NCI-H446 (cell line): ENCODE measurements at places on chromosomes 5 and 9.

DNA sequence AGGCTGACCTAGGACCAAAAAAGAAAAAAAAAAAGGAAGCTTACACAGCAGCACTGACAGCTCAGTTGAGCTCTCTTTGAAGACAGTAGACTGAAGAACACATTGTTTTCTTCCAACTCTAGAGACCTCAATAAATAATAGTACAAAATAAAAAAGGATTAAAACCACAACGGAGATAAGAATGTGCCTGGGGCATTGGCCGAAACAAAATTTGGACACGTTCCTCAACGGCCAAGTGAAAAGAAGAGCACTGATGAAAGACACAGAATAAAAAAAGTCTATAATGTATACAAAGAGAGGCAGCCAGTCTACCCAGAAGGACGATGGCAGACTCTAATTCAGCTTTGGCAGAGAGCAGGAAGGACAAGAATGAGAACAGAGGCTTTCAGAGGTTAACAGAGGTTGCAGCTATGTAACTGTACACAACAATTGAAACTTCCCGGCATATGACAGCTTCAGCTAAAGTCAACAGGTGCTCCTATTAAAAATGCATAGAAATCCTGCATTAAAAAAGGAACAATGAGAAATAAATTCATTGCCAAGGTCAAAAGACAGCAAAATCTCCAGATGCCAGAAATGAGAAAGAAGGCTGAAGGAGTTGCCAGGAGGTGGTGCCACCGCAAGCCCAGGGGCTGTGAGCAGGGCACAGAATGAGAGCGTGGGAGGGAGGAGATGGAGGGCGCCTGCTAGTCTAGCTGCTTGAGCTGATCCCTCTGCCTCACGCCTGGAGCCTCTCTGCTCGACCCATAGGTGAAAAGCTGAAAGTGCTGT, 113.9 kb downstream of the DCP2 start:
- DNase-seq, result no peak

GRCh38 chr9:134863306-134863902, 17.2 kb upstream of the FCN2 start:
- no peak for DNase-seq

DNA sequence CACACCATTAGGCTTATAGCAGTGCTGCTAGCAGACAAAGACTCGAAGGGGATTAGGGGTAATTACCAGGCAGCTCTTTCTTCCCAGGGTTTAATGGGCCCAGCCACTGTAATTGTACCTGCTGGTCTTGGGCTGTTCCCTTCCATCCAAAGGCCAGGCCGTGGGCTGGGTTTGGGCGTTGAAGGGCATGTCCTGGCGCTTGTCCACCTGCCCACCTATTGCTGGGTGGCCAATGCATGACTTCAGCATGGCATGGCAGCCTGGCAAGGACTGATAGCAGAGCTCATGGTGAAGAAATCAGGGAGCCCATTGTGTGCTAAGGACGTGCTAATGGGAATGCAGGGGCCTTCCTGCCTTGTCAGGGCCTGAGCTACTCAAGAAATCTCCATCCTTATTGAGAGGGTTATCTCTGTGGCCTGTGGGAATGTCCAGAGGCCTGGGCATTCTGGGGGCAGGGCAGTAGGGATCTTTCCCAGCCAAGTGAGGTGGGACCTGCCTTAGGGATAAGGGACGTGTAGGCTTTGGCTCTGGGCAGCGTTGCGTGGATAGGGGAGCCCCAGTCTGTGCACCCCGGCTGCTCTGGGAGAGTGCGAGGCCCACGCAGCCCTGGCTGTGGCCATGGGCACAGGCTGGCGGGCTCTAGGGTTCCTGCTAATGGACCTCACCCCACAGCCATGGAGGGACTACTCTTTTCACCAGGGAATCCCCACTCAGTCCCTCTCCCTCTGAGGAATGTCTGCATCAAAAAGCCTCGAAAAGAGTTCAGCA, 116.1 kb upstream of the PITX1 start:
- DNase-seq, result no peak

- no peak for DNase-seq
Observed at GRCh38 chr5:40842351-40842750, 1.2 kb downstream of the CARD6 start.

GRCh38 chr5:72618708-72619107, 111.5 kb upstream of the ZNF366 start:
- DNase-seq, result no peak

DNA sequence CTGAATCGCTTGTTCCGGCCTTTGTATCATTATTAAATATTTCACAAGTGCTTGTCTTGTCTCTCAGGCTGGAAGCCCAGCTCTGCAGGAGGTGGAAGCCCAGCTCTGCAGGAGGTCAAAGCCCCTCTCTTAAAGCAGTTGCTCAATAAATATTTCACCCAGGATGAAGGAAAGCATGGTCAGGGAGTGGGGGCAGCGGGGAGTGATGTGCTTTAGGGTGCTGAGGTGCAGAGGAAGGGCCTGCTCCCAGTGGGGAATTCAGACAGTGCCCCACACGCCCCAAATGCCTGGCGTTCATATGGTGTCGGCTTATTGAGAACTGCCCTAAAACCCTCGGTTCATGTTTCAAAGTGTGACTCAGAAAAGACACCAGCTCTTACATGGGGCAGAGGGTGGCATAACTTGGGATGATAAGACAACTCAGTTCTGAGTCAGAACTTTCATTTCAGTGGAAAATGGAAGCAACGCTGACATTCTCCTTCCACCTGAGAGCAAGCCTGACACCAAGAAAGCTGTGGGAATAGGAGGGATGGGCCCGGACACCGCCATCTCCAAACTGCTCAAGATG, 114.3 kb upstream of the DAP start:
- DNase-seq, result no peak

DNA sequence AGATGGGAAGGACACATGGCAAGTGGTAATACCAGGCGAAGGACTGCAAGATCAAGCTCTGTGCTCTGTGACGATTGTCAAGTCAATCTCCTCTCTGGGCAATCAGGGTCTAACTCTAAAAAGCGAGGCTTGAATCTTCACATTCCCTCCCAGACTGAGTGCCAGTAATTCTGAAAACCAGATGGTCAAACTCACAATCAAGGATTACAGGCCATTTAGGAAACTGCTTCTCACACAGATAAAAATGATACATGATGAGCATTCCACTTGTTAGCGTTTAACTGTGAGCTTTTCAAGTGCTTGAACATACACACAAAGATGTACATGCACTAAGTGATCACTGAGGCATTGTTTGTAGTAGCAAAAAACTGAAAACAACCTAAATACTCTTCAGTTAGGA, 210.1 kb downstream of the TRIM32 start:
- DNase-seq, result no peak

GRCh38 chr5:88401686-88402085, 133.0 kb upstream of the TMEM161B start:
- no peak for DNase-seq
